GOT3 (cell line): ENCODE measurements at places on chromosomes 12 and 14.

DNA sequence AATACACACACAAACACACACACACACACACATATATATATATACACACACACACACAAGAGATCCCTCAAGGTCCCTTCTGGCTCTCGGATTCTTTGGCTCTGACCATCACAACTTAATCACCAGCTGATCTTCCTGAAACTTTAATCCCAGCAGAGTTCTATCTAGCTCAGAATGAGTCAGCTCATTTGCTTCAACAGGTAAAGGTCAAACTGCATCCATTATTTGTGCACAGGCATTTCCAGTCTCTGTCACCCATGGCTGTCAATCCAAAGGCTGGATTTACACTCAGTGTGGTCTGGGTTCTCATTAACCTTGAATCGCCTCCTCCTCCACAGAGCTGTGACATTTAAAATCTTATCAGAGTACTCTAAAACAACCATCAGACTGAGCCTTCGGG, 113.3 kb upstream of the TMPO start:
- DNase-seq, result no peak

GRCh38 chr14:93909429-93910128, 17.6 kb upstream of the FAM181A start:
- no peak for DNase-seq

- DNase-seq, result no peak
Measured at GRCh38 chr12:7934091-7934888, 1.7 kb downstream of the SLC2A3 start.

DNA sequence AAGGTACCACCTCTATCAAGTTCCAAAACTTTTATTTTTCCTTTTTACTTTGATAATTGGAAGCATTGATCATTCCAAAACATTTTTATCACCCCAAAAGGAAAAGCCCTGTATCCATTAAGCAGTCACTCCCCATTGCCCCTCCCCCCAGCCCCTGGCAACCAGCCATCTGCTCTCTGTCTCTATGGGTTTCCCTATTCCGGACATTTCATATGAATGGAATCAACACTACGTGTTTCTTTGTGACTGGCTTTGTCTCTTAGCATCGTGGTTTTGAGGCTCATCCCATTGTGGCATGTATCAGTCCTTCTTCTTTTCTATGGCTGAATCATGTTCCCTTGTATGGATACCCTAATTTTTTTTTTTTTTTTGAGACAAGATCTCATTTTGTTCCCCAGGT, 18.0 kb upstream of the PHETA1 start:
- no peak for DNase-seq

- DNase-seq, result no peak
Measured at GRCh38 chr12:233615-233968, 19.6 kb upstream of the SLC6A12 start.
